ENCODE measurements at places on chromosomes 2 and 18.

DNA sequence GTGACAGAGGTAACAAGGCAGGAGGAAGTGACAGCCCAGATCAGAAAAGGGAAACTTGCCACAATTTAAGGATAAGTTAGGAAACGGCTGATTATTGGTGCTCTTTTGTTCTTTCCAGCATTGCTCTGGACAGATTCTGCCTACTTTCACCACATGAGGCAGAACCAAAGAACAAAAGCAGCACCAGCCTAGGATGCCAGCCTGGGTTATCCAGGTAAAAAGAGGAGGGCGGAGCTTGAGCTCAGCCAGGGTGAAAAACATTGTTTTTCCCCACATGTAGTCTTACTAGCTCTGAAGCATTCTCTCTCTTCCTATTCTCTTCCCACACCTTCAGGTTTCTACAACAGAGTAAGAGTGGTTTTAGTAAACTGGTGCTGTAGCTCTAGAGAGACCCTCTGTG, 300.5 kb downstream of the TMX3 start:
- DNase-seq: no peak

- DNase-seq: no peak
These were observed 4.9 kb downstream of the KIF1A start for GRCh38 chr2:240814946-240815760.

DNA sequence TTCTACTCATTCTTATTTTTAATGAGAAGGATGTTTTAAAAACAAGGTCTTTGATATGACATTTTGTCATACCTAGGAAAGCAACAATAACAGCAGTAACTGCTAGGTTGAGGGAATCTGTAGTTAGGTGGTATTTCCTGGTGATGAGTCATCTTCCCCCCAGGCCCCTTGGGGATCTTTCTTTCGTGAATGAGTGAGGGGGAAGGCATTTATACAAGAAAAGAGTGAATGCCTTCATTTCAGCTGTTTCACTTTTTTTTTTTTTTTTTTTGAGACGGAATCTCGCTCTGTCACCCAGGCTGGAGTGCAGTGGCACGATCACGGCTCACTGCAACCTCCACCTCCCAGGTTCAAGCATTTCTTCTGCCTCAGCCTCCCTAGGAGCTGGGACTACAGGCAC, 108.6 kb downstream of the MAP4K4 start:
- no peak for DNase-seq

GRCh38 chr18:3340682-3341097, 78.8 kb downstream of the MYL12B start:
- no peak for DNase-seq

DNA sequence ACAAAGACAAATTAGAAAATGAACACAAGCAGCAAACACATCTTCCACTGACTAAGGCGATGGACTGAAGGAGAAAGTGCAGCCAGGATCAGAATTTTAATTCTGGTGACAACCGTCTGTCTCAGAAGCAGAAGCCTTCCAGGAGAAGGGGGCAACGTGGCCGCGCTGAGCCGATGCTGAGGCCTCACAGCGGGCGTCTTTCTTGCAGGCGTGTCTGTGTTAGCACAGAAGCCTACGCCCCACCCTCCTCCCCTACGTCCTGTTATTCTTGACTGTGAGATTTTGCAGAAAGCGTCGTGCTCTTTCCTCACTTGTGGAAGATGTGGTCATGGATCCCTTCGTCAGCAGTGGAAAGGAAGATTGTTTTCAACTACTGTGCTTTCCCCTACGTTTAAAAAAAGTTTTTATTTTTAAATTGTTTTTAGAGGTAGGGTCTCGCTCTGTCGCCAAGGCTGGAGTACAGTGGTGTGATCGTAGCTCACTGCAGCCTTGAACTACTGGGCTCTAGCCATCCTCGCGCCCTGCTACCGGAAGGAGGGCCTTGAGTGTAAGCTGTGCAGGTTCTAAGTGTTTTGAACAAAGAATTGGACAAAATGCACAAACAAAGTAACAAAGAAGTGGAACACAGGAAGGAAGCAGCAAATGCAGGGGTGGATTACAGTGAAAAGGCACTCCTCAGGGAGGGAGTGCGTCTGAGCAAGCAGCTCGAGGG, 422.0 kb downstream of the GALR1 start:
- no peak for DNase-seq

DNA sequence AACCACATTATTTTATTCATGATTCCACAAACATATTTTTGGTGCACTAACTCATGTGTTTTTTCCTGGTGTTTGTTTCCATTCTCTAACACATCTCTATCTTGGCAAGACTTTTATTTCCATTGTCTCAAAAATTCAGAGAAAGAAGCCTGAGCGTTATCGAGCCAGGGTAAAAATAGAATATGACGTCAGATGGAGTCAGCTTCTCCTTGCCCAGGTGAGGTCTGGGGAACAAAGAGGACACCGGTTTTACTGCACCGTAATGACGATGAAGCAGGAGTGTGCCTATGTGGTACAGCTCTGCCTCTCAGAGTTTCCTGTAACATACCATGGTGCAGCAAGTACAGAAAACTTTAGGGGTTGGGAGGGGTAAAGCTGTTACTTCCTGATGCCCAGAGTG, 661.6 kb downstream of the PLCL1 start:
- no peak for DNase-seq

Data from activated CD4-positive, alpha-beta T cell treated with anti-CD3 and anti-CD28 coated beads, Interleukin-2, amount 50 U/mL, for 1 hour (primary cell).